CD4-positive, CD25-positive, alpha-beta regulatory T cell (primary cell): ENCODE measurements at places on chromosomes 2 and 18.

DNA sequence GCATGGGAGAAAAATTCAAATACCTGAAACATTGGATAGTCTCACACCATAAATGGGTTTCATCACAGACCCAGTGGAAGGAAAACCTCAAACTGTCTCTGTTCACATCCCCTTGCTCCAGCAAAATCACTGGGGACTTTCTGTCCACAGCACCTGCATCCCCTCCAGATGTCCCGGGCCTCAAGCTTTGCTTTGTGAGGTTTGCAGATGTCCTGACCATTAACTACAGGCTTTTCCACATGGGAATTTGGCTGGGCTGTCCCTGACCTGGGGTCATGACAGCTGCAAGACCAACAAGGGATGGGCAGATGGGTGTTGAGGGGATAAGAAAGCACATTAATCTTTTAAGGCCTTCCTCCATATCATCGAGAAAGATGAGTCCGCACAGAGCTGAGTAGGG is 427.9 kb downstream of the TXNL1 start:
- DNase-seq = no peak
- no peaks in the 10 kb centered on the region for H3K4me1 ChIP-seq
- no peak overlapping the region for H3K4me3 ChIP-seq
- no peaks in the 10 kb centered on the region for H3K27me3 ChIP-seq
- H3K36me3 ChIP-seq = no peaks in the 10 kb centered on the region
- H3K27ac ChIP-seq = no peak overlapping the region

DNA sequence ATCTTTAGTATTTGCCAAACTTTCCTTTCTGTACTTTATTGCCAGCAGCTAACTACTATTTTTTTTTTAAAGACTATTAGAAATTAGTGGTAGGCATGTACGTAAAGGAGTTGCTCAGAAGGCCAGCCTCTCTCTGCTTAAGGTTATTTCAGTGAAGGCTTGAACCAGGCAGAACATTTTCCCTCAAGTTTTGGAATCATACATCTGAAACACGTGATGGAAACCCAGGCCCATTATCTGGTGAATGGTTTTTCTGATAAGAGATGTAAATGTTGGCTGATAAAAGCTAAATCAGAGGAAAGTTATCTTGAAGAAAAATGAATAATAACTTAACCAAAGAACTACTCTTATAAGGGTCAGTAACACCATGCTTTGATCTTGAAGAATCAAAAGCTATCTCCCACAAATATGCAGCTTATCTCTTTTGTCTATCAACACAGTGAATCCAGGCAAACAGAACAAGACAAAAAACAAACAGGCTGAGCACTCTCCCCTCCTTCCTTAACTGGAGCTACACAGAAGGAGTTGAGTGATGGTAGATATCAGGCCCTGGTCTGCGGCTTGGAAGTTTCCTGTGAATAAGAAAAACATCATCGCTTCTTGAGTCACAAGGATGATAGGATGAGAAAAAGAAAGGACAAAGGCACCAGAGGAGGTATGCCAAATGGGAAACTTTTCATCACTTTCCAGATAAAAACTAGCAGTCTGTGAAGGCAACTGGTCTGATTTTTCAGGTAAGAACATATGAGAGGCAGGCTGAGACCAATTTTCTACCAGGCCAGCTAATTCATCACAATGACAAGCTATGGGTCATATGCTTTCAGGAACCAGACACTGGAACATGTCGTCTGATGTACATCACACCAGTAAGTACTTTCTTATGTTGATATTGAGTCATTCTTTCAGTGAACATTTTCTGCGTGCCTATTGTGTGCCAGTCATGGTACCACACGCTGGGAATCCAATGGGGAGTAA is 88.4 kb upstream of the STK17B start:
- H3K27me3 ChIP-seq = no peaks in the 10 kb centered on the region
- peak overlapping the region; percentile 83 for H3K4me3 ChIP-seq
- H3K27ac ChIP-seq = peak overlapping the region; percentile 83

DNA sequence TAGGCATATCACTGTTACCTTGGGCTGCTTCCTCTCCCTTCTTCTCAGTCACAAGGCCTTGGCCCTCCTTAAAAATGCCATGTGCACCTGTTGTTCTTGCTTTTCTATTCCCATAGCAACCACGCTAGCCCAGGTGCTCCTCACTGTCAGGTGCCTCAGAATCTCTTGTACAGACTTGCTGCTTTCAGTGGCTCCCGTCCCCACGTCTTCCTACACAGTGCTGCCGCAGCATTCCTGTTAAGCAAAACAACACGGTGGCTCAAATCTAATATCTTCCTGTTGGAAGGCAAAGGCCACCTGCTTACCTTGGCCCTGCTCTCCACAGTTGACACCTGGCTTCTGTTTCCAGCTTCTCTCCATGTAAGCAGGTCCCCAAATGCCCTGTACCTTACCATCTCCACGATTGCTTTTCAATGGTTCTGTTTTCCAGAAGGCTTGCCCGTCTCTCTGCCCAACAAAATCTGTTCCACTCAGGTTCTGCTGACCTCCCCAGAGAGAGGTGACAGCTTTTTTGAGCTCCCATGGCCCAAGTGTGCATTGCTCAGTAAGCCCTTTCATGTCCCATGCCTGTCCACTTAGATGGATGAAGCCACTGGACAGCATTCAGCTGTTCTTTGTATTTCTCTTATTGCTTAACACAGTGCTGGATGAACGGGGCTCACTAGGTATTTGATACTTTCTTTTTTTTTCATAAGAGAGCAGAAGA is 240.4 kb downstream of the PRKCE start:
- H3K4me1 ChIP-seq = no peaks in the 10 kb centered on the region
- H3K4me3 ChIP-seq = no peak overlapping the region
- no peak for DNase-seq
- no peak overlapping the region for H3K27ac ChIP-seq

GRCh38 chr18:36758623-36759022 is 70.2 kb downstream of the TPGS2 start:
- no peak overlapping the region for H3K4me3 ChIP-seq
- no peak overlapping the region for H3K27ac ChIP-seq
- H3K36me3 ChIP-seq = no peaks in the 10 kb centered on the region
- no peaks in the 10 kb centered on the region for H3K27me3 ChIP-seq
- no peak for DNase-seq

DNA sequence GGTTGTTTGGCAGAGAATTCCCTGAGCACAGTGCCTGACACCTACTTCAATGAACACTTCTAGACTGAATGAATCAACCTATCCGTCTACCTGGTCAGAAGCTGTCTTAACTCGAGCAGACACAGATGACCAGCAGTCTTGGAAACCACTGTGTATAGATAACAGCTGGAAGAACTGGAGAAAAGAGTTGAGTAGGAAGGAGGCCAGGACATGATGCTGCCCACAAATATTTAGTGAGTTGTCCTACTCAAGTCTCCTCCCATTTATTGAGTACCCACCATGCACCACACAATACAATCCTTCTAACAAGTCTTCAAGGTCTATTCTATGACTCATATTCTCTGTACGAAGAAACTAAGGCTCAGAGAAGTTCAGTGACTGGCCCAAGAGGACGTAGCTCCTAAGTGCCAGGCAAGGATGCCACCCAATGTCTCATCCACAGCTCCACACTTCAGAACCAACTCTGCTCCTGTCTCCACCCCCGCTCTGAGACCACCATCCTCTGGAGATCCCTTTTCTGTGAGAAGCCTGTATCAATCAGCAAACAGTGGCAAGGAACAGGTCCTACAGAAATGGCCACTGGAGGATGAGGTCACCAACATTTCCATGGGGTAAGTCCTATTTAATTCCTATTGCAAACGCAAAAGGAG is 62.2 kb downstream of the GALNT14 start:
- no peak for DNase-seq
- no peak overlapping the region for H3K4me3 ChIP-seq
- no peaks in the 10 kb centered on the region for H3K36me3 ChIP-seq
- no peak overlapping the region for H3K27ac ChIP-seq
- no peaks in the 10 kb centered on the region for H3K4me1 ChIP-seq
